ENCODE measurements at places on chromosomes 3 and 15. TPM values are rescaled to one million over a fixed set of nuclear protein-coding genes. Genes with fewer than 3 reads are reported as not detected.

The MGLL gene
- 135 TPM for total RNA-seq

The FBXL2 gene
- total RNA-seq, result 1.7 TPM

The CEP97 gene
- 4.6 TPM for total RNA-seq

The CYP1A2 gene
- total RNA-seq, result not detected

The CASR gene
- total RNA-seq, result not detected

The KBTBD13 gene
- total RNA-seq, result not detected

The IRAK2 gene
- total RNA-seq, result 6.0 TPM

The RASGRP1 gene
- total RNA-seq, result 21.2 TPM

The PFKFB4 gene
- 8.3 TPM for total RNA-seq

The GOLGA8O gene
- total RNA-seq, result 1.4 TPM

The CTXN2 gene
- not detected for total RNA-seq

The TXNRD3 gene
- total RNA-seq, result 6.5 TPM

The ITGA11 gene
- 0.48 TPM for total RNA-seq

The GABRB3 gene
- 0.52 TPM for total RNA-seq

The MUC13 gene
- total RNA-seq, result not detected

The KLHL18 gene
- 24.2 TPM for total RNA-seq

The OXTR gene
- total RNA-seq, result 0.16 TPM

The IL17RD gene
- 2.4 TPM for total RNA-seq

The HCLS1 gene
- total RNA-seq, result 5.1 TPM

The KLF15 gene
- total RNA-seq, result 0.60 TPM

The GOLGA6C gene
- not detected for total RNA-seq

The CYP8B1 gene
- total RNA-seq, result not detected

The ADAMTS7 gene
- 0.48 TPM for total RNA-seq

The MITF gene
- total RNA-seq, result 2.1 TPM

The CMC1 gene
- total RNA-seq, result 12.2 TPM

The FSD2 gene
- not detected for total RNA-seq

The SEMA6D gene
- 0.92 TPM for total RNA-seq

The GP5 gene
- 0.08 TPM for total RNA-seq

The SLC2A2 gene
- not detected for total RNA-seq

The MKRN3 gene
- total RNA-seq, result 2.5 TPM

The GRIP2 gene
- 2.0 TPM for total RNA-seq

The RHOV gene
- total RNA-seq, result 118 TPM

The PLIN1 gene
- 0.32 TPM for total RNA-seq

The GPR62 gene
- total RNA-seq, result not detected

The PRRT3 gene
- total RNA-seq, result 0.56 TPM

The INKA1 gene
- 14.2 TPM for total RNA-seq

The FES gene
- total RNA-seq, result 3.8 TPM

The TUSC7 gene
- total RNA-seq, result not detected

The CHST2 gene
- 1.5 TPM for total RNA-seq
